ENCODE measurements at places on chromosomes 2 and 18.

DNA sequence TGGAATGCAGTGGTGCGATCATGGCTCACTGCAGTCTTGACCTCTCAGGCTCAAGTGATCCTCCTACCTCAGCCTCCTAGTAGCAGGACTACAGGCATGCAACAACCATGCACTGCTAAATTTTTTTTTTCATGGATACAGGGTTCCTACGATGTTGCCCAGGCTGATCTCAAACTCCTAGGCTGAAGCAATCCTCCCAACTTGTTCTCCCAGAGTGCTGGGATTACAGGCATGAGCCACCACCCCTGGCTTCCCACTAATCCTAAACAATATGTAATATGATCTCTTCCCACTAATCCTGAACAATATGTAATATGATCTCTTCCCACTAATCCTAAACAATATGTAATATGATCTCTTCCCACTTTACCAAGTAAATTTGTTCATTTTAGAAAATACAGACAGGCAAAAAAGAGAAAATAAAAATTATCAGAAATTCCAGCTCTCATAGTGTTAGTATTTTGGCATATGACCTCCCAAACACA lies 33.7 kb upstream of the C18orf32 start:
- no peak for DNase-seq

DNA sequence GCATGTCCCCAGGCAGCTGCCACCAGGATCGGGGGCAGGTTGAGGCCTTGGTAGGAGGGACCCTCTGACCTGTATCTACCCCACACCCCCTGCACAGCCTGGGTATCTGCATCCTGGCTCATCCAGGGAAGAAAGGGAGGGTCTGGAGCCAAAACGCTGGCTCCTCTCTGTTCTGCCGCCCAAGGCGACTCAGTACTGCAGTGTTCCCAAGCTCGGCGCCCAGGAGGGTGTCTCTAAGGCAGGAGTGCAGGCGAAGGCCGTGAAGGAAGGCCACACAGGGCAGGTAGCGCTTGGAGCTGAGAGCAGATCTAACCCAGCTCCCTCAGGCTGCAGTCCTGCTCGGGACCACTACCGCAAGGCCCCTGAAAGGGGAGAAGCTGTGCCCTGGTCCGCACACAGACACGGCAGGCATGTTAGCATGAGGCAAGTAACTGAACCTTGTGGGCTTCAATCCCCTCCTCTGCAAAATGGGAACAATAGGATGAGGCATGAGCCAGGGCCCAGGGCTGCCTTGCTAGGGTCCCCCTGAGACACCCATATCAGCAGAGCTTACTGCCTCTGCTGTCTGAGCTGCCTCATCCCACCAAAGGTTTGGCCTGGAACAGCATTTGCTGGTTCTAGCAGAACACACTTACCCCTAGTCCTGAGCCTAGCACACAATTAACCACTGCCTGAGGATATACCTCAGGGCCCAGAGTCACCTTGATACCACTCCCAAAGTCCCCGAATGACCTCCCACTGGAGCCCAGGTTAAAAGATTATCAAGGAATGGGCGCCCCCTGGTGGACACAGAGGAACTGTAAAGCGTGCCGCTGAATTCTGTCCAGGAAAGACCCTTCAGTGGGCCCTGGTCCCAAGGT lies 6.5 kb downstream of the PTMA start:
- peak; percentile 82 for DNase-seq

- DNase-seq = peak; percentile 66
These were observed 7.4 kb upstream of the VRK2 start for GRCh38 chr2:58039170-58039611.

DNA sequence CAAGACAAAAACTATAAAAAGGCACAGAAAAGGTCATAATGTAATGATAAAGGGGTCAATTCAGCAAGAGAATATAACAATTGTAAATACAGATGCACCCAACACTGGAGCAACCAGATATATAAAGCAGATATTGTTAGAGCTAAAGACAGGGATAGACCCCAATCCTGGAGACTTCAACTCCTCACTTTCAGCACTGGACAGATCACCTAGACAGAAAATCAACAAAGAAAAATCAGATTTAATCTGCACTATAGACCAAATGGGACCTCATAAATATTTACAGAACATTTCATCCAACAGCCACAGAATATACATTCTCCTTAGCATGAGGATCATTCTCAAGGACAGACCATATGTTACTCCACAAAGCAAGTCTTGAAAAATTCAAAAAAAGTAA lies 114.2 kb downstream of the ROCK1 start:
- DNase-seq = no peak

DNA sequence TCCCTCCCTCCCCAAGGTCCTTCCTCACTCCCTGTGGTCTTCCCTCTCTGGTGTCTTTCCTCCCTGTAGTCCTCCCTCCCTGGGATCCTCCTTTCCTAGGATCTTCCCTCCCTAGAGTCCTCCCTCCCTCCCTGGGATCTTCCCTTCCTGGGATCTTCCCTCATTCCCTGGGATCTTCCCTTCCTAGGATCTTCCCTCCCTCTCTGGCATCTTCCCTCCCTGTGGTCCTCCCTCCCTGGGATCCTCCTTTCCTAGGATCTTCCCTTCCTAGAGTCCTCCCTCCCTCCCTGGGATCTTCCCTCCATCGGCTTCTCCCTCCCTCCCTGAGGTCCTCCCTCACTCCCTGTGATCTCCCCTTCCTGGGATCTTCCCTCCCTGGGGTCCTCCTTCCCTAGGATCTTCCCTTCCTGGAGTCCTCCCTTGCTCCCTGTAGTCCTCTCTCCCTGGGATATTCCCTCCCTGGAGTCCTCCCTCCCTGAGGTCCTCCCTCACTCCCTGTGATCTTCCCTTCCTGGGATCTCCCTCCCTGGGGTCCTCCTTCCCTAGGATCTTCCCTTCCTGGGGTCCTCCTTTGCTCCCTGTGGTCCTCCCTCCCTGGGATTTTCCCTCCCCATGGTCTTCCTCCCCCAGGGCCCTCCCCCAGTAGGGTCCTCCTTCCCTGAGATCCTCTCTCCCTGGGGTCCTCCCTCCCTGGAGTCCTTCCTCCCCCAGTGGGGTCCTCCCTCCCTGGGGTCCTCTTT lies 23.0 kb downstream of the STK25 start:
- DNase-seq = no peak

- no peak for DNase-seq
These were observed 124.2 kb upstream of the REV1 start for GRCh38 chr2:99613980-99614379.

DNA sequence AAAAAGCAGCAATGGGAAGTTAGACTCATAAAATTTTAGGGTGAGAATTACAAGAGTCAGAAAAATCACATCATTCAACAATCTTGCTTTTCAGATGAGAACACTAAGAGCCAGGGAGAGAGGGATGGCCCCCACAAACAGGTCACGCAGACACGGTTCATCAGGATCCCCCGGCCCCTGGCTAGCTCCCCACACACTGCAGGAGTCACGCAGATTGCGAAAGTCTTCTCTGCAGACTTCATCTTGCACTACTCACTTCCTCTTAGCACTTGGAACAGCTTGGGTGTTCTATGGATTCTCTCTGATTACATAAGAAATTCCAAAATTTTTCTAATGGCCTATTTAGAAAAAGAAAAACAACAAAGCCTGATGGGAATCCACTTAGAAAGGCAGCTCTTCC lies 21.6 kb upstream of the SULT1C2 start:
- peak; percentile 7 for DNase-seq

DNA sequence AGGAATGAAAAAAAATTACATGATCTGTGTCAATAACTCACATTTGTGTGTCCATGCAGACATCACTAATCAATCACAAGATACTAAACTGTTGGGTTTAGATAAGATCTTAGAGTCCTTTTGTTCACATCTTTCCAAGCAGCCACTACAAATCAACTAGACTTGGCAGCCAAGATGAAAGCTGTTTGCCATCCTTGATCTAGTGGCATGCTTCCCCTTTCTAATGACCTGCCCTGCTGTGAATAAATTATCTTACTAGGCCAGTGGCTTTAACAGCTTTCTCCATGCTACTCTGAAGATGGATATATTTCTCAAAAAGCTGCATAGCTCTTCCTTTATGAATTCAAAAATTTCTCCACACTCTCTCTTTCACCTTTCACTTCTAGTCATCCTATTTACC lies 1338.0 kb upstream of the ACVR2A start:
- no peak for DNase-seq

GRCh38 chr2:226715347-226715990 lies 84.2 kb downstream of the IRS1 start:
- DNase-seq = no peak

- DNase-seq = no peak
These were observed 427.3 kb upstream of the ST6GAL2 start for GRCh38 chr2:107313316-107313715.

- no peak for DNase-seq
These were observed 95.0 kb downstream of the TNFRSF11A start for GRCh38 chr18:62420151-62420512.

DNA sequence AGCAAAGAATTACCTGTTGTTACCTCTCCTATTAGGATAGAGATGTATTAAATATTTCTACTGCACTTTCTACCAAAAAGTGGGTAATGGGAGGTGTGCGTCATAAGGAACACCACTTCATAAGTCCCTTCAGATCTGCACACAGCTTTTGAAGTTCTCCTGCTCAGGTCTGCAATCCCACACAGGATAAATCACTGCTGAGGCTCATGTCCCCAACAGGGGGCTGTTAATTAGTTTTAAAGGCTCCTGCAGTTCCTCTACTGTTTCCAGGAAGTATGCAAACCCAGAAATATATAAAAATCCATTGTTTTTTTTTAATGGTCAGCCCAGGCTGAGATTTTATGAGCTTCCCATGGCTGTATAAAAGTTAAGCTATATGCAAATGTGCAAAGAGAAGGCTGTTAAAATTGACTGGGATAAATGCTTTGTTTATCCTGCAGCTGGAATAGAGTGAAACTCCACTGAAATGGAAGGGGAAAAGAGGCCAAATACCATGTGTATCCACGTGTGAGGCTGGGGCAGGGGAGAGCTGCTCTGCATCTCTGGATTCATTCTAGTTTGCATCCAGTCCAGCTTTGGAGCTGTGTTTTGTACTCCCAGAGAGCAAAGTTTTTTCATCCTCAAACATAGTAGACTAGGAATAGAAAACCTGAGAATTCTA lies 903.7 kb downstream of the TDRD15 start:
- no peak for DNase-seq

GRCh38 chr18:50446629-50447028 lies 71.8 kb downstream of the SKA1 start:
- DNase-seq = no peak

DNA sequence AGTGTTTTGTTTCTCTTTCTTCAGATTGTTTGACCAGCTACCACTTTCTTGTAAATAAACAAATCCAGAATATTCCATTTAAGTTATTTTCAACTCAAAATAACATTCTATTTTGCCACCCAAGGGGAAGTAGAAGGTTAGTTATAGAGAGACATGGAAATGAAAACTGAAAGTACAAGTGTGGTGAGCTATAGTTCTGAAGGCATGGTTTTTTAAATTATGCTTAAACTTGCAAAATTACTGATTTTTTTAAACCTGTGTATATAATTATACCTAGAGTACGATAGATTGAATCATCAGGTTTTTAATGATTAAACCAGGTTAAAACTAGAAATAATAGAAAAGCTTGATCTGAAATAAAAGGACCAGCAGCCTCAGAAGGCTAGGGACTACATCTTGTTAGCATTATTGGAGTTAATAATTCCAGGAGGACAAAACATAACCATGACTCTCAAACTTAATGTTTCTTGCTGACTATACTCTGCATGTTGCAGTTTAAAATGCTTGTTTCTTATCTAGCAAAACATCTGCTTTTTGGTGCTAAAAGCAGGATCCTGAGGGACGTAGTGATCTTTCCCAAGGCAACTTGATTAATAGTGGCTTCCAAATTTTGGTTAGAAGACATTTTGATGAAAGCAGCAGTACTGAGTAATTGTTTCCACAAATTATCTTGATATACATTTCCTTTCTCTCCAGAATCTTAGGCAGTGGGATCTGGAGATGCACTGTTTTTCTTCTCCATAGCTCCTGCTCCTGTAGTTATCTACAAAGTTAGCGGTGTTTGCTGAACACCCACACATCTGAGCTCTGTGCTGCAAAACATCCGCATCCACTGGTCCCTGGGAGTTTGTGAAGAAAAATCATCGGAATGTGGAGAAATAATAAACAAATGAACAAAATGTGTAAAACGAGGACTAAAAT lies 327.2 kb upstream of the PKDCC start:
- no peak for DNase-seq

Data from hematopoietic multipotent progenitor cell (in vitro differentiated cells).